ENCODE measurements at places on chromosomes 6 and 20. TPM values are rescaled to one million over a fixed set of nuclear protein-coding genes. Genes with fewer than 3 reads are reported as not detected.

HUS1B gene
- total RNA-seq = 0.16 TPM

C6orf163 gene
- 1.6 TPM for total RNA-seq

TAF11 gene
- total RNA-seq = 20.4 TPM

NRSN1 gene
- total RNA-seq = not detected
